ENCODE measurements at places on chromosomes 2 and 18. TPM values are rescaled to one million over a fixed set of nuclear protein-coding genes. Genes with fewer than 3 reads are reported as not detected.

- DNase-seq = no peak
These were observed 57.2 kb downstream of the CYBRD1 start for GRCh38 chr2:171579481-171579880.

DNA sequence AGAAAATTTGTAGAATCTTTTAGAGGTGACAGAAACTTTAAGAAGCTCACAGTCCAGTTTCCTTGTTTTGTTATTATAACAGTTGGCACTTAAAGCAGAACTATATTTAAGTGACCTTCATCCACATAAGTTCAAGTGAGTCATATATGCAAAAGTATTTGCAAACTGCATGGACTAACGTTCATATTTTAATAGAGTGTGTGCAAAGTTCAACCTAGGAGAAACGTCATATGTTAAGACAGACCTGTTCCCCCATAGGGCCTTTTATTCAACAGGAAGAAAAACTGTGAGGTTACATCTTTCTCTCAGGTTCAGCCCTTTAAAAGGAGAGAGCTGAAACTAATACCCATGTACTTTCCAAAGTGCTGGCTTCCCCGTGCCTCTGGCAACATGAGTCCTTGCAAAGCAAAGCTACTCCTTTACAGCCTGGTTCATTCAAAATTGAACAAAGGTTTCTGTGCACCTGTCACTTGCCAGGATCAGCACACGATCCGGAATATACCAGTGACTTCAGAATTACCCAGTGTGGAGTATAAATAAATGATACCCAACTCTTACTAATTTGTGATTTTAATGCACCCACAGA lies 280.0 kb upstream of the RAB12 start:
- DNase-seq = no peak

- DNase-seq = no peak
These were observed 17.6 kb downstream of the KCNK3 start for GRCh38 chr2:26710145-26710544.

FIGLA gene
- not detected for total RNA-seq

- no peak for DNase-seq
These were observed 224.0 kb upstream of the SIX2 start for GRCh38 chr2:45233301-45233700.

DNA sequence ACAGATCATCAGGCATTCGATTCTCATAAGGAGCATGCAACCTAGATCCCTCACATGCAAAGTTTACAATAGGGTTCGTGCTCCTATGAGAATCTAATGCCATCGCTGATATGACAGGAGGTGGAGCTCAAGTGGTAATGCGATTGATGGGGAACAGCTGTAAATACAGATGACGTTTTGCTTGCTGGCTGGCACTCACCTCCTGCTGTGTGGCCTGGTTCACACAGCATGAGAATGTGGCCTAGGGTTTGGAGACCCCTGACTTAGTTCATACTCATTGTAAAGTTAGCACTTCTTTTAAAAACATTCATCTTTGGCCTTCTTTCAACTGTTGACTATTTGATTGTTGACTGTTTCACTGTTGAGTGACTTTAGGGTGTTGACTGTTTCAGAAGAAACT lies 8.7 kb upstream of the CHMP1B start:
- DNase-seq = no peak

MAPK4 gene
- total RNA-seq = 0.28 TPM

TRIM43 gene
- not detected for total RNA-seq

TSPYL6 gene
- total RNA-seq = not detected

DNAJC5G gene
- total RNA-seq = not detected

MARCHF4 gene
- 1.4 TPM for total RNA-seq

GPR45 gene
- total RNA-seq = not detected

DNA sequence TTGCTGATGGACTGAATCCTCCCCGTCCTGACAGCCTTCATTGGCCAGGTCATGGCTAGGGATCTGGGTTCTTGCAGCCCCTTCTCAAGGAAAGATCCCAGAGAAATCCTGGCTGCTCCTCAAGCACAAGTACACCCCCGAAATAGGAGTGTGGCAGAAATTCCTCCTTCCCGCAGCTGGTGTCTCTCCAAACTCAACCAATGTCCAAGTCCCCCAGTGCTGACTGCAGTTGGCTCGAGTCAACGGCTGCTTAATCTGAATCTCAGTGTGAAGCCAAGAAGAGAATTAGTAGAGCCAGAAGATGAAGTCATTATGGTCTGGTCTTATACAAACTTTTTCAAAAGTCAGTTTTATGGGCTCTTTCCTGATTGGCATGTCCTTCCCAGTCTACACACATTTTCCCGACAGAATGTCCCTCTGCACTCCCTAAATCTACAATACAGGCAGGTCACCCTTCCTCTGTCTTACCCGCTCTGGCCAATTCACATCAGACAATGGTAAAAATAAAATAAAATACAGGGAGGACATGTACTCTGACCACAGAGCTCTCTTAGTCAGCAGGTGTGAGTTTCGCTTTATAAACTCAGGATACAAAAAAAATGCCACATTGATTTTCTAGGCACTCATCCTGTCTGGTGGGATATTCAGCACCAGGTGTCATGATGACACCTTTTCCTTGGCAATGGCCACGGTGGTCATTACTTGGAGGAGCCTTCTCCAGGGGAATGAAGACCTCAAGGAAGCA lies 76.9 kb upstream of the PAPOLG start:
- DNase-seq = no peak

NYAP2 gene
- not detected for total RNA-seq

Data from chondrocyte (in vitro differentiated cells).